ENCODE measurements at places on chromosomes 6 and 20.

DNA sequence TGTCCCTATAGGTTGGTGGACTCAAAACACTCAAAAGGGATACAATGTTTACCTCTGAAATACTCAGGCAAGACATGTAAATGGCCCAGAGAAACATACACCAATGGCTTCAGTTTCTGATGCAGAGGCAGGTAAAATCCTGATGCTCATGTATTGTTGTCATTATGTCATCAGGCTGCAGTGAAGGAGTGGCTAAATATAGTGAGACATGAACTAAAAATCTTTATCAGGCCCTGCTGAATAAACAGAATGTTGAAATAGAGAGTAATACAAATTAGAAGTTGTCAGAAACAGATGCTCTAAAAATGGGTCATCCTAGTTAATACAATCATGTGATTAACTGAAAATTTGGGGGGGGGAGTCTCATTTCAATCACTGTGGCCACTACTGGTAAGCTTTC lies 20.4 kb downstream of the PTPRK start:
- DNase-seq = no peak

- DNase-seq = no peak
Measured at GRCh38 chr6:155014670-155015300, 19.7 kb downstream of the TIAM2 start.

DNA sequence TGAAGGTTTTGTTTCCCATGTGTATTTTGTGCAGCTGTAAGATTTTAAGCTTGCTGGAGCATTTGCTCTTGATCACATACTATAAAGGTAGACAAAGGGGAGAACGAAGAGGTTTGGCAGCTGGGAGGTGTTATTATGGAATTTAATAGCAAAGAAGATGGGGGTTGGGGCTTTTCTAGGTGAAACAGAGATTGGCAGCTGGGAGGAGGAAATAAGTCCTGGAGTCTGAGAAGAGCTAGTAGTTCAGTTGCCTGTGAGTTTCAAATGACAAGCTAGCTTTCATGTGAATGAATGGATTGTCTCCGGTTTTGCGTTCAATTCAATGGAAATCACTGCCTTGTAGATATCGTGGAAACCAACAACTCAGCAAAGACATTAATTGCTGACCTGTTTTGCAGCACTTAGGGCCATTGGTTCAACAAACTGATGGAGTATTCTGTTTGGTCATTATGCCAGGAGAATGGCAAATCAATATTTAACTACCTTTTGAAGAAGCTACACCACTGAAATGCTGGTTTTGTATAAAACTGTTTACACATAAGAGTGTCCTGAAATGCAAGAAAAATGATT lies 38.1 kb upstream of the FLRT3 start:
- DNase-seq = no peak

- DNase-seq = no peak
Measured at GRCh38 chr6:106133040-106133439, 46.9 kb downstream of the PRDM1 start.

GRCh38 chr6:73017476-73017875 lies 207.8 kb downstream of the KHDC1L start:
- DNase-seq = no peak

- DNase-seq = no peak
Measured at GRCh38 chr6:109238396-109238795, 143.1 kb downstream of the CEP57L1 start.

DNA sequence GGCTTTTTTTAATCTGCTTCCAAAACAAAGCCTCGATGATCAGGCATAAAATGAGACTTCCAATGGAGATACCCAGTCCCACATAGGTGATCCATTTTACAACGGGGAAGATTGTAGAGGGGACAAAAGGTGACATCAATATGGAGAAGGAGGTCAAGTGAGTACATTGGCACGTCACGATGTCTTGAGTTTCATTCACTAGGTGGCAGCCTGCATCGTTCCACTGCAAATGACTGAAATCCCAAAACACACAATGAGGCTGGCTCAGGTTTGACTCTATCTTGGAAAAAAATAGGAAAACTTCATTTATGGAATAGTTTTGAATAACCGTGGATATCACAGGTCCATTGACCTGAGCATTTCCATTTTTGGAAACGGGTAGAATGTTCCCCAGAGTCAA lies 32.5 kb downstream of the ADGRF1 start:
- DNase-seq = no peak

DNA sequence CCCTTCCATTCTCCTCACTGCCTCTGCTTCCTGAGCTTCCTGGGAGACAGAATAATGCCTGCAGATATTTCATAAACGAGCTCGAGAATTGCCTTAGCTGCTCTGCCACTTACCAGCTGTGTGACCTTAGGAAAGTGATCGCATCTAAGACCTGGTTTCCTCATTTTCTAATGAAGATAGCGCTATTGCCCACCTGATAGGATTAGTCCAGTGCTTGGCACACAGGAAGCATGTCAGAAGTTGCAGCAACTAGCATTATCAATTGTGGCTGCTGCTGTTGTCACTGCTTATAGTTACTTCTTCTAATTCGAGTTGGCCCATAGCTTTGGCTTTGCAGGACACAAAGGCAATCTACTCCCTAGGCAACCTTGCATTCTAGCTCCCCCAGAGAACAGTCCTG lies 305.5 kb upstream of the SGK1 start:
- DNase-seq = no peak

DNA sequence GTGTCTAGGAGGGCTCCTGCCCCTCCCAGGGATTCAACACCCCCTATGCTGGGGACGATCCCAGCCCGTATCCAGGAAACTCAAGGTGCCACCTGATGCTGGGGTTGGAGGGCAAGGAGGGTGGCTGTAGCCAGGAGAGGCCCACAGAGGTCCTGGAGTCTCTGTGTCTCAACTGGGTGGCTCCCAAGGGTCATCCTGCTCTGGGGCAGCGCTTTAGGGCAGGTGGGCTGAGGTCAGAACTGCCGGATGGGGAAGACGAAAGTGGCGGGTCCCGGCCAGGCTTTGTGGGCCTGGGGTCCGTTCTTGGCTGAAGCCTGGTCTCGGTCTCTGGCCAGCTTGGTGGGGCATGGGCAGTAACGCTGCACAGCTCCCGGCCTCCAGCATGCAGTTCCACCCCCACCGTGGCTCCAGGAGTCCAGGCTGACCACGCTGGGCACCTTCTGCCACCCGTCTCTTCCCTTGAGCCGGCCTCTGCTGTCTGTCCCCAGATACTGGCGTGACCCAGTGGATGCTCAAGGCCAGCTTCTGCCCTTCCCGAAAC lies 2.8 kb upstream of the COL20A1 start:
- no peak for DNase-seq

DNA sequence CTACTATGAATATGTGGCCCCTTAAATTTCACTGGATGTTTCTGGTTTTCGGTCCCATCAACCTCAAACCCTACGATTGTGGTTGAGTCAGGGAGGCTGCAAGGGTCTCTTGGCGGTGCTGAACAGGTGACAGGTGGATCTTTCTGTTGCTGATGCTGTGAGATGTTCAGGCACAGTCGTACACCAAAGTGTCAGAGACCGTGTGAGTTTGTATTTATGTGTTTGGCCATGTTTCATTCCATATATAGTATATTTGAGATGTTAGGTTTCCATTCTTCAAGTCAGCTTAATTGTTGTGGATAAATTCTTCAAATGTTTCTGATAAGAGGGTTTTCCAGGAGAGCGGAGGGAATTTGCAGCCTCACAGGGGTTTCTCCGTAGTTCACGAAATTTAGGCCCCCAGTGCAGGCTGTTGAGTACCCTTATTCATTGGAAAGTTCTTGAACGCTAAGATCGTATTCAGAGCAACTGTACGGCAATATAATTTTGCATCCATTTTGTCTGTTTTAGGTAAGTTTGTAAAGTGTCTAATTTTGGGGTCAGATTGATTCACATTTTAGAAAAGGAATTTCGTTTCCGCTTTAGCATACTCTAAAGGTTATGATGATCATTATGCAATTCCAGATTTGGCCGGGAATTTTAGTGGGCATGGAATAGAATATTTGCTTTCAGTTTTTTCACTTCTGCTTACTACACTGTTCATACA lies 1.2 kb downstream of the TAB2 start:
- DNase-seq = no peak

- DNase-seq = no peak
Measured at GRCh38 chr6:156507656-156508055, 269.5 kb upstream of the ARID1B start.

DNA sequence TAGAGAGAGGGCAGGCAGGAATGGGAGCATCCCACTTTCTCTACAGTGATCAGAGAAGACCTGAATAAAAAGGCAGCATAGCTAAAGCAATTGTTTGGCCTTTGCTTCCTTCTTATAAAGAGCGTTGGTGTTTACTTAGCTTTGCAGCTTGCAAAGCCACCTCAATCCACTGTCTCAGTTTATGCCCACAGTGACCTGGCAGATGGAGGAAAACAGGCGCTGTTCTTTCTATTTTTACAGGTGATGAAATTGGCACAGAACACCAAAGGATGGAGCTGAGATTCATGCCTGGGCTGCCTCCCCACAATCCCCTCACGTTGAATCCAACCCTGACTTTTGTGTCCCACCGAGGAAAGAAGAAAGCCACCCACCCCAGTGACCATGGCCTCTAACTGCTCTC lies 130.5 kb downstream of the TTLL2 start:
- no peak for DNase-seq

GRCh38 chr6:25022140-25022553 lies 86.4 kb upstream of the RIPOR2 start:
- no peak for DNase-seq

GRCh38 chr6:108275976-108276375 lies 15.1 kb upstream of the SNX3 start:
- no peak for DNase-seq

GRCh38 chr6:34792605-34793500 lies 970 bp downstream of the BLTP3A start:
- DNase-seq = no peak

Data from NCI-H460 (cell line).